ENCODE measurements at places on chromosomes 11 and 22.

GRCh38 chr11:76793391-76794291, 10.5 kb downstream of the TSKU start:
- no peaks in the 10 kb centered on the region for H3K36me3 ChIP-seq
- H3K27me3 ChIP-seq, result no peaks in the 10 kb centered on the region
- no peak for DNase-seq
- H3K4me3 ChIP-seq, result no peak overlapping the region

- no peaks in the 10 kb centered on the region for H3K36me3 ChIP-seq
- DNase-seq, result no peak
- H3K27me3 ChIP-seq, result no peaks in the 10 kb centered on the region
These were observed 4.4 kb upstream of the SYTL2 start for GRCh38 chr11:85815186-85815931.

DNA sequence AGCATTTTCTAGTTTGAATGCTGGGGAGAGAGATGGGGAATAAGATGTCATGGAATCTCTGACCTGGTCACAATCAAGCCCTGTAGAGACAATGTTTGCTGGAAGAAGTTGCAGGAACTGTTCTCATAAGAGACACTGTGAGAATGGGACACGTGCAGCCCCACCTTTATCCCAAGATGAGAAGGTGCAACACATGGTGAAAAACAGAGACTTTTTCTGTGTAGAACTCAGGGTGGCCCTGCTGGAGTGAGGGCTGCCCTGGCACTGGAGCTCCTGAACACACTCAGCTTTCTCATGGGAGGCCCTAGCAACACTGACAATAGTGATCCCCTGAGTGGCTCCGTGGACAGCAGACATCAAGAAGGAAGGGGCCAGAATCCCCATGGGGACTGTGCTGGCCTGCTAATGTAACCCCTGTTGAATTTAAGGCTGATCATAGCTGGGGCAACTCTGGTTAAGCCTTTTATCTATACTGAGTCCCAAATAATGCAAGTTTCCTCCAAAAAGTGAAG, 106.6 kb downstream of the ME3 start:
- no peaks in the 10 kb centered on the region for H3K4me1 ChIP-seq
- H3K27me3 ChIP-seq, result no peaks in the 10 kb centered on the region
- no peaks in the 10 kb centered on the region for H3K36me3 ChIP-seq
- no peak overlapping the region for H3K4me3 ChIP-seq
- no peak for DNase-seq
- no peak overlapping the region for H3K27ac ChIP-seq

GRCh38 chr22:17920145-17920605, 104.2 kb downstream of the MICAL3 start:
- no peak overlapping the region for H3K4me3 ChIP-seq
- no peak overlapping the region for H3K27ac ChIP-seq
- no peaks in the 10 kb centered on the region for H3K27me3 ChIP-seq

GRCh38 chr22:35131525-35132000, 65.6 kb downstream of the ISX start:
- H3K4me1 ChIP-seq, result no peaks in the 10 kb centered on the region
- H3K27me3 ChIP-seq, result peaks cover 28% of the 10 kb centered on the region
- no peak overlapping the region for H3K4me3 ChIP-seq
- H3K27ac ChIP-seq, result no peak overlapping the region
- no peak for DNase-seq

- no peak overlapping the region for H3K27ac ChIP-seq
- H3K27me3 ChIP-seq, result no peaks in the 10 kb centered on the region
- H3K4me3 ChIP-seq, result no peak overlapping the region
These were observed 16.5 kb upstream of the USP18 start for GRCh38 chr22:18133452-18133851.

DNA sequence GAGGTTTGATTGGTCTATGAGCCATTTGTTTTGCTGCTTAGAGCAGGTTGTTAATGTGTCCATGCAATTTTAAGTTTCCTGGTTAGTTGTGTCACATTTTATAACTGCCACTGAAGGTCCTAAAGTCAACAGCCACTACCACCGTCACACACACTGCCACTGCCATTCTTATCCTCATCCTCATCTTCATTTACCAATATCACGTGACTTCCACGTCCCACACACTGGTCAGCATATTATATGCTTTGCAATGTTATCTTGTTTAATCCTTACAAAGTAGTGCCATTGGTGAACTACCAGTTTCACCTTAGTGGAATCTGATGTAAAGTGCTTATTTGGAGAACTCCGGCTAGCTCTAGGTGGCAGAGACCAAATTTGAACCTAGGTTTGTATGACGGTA, 9.7 kb downstream of the MMP26 start:
- no peak overlapping the region for H3K4me3 ChIP-seq
- no peak overlapping the region for H3K27ac ChIP-seq
- H3K4me1 ChIP-seq, result no peaks in the 10 kb centered on the region
- H3K36me3 ChIP-seq, result no peaks in the 10 kb centered on the region

GRCh38 chr22:32583921-32584335, 109.3 kb downstream of the FBXO7 start:
- no peaks in the 10 kb centered on the region for H3K27me3 ChIP-seq
- no peaks in the 10 kb centered on the region for H3K4me1 ChIP-seq
- H3K36me3 ChIP-seq, result no peaks in the 10 kb centered on the region
- H3K27ac ChIP-seq, result no peak overlapping the region
- no peak overlapping the region for H3K4me3 ChIP-seq

DNA sequence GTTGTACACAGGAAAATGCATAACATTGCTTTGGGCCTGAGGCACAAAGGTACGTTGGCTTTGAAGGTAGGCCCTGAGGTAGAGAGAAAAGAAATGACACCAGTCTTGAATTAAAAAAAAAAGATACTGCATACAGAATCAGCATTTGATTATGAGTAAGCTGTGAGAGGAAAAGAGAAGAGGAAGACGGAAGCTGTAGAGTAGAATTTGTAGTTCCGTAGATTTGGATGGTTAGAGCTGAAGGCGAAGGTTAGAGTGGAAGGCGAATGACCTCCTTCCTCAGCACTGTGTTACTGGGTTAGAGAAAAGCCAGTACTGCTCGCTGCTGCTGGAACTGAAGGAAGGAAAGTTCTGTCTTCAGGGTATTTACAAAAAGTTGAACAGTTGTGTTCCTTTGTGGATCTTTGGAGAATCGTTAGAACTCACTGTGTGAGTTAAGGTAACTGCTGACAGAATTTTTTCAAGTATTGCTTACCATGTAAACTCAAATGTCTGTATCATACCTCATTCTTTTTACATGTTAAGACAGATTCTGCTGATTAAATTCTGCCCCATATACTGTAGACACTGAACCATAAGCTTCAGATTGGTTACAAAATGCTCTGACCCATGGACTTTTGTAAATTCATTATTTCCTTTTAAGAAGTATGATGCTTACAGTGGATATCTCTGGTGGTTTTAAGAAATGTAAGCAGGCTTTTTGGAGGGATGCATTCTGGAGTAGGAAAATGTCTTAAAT, 50.2 kb downstream of the MCAM start:
- DNase-seq, result no peak
- peaks cover 42% of the 10 kb centered on the region for H3K4me1 ChIP-seq
- H3K27ac ChIP-seq, result peak overlapping the region; percentile 80

DNA sequence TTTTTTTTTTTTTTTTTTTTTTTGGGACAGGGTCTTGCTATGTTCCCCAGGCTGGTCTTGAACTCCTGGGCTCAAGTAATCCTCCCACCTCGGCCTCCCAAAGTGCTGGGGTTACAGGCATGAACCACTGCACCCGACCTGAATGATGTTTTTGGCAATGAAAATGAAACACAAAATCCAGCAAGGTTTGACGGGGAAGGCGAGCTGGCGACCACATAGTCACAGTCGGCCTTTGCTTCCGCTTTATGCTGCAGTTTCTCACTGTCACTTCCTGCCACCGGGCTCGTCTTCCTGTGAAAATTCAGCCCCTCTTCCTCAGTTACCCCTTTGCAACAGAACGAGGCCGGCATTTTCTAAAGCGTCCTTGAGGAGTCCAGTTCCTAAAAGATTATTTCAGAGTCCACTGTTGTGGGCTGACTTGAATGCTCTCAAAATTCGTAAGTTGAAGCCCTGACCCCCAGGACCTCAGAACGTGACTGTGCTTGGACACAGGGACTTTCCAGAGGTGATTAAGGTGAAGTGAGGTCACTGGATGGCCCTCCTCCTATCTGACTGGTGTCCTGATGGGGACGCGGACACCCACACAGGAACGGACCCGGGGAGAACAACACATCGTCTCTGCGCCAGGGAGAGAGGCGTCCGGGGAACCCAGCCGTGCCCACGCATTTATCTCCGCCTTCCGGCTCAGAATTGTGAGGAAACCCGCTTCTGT, 2.9 kb upstream of the BID start:
- no peaks in the 10 kb centered on the region for H3K27me3 ChIP-seq
- no peaks in the 10 kb centered on the region for H3K36me3 ChIP-seq
- H3K4me3 ChIP-seq, result peak overlapping the region; percentile 91
- peaks cover 86% of the 10 kb centered on the region for H3K4me1 ChIP-seq

GRCh38 chr11:83007909-83008580, 63.7 kb downstream of the RAB30 start:
- no peak overlapping the region for H3K4me3 ChIP-seq
- H3K36me3 ChIP-seq, result no peaks in the 10 kb centered on the region
- no peak for DNase-seq
- peaks cover 50% of the 10 kb centered on the region for H3K4me1 ChIP-seq

- peaks cover 6% of the 10 kb centered on the region for H3K36me3 ChIP-seq
- no peaks in the 10 kb centered on the region for H3K27me3 ChIP-seq
- no peak overlapping the region for H3K27ac ChIP-seq
- H3K4me1 ChIP-seq, result peaks cover 20% of the 10 kb centered on the region
- no peak overlapping the region for H3K4me3 ChIP-seq
These were observed 6.2 kb downstream of the PYGM start for GRCh38 chr11:64753380-64754123.

DNA sequence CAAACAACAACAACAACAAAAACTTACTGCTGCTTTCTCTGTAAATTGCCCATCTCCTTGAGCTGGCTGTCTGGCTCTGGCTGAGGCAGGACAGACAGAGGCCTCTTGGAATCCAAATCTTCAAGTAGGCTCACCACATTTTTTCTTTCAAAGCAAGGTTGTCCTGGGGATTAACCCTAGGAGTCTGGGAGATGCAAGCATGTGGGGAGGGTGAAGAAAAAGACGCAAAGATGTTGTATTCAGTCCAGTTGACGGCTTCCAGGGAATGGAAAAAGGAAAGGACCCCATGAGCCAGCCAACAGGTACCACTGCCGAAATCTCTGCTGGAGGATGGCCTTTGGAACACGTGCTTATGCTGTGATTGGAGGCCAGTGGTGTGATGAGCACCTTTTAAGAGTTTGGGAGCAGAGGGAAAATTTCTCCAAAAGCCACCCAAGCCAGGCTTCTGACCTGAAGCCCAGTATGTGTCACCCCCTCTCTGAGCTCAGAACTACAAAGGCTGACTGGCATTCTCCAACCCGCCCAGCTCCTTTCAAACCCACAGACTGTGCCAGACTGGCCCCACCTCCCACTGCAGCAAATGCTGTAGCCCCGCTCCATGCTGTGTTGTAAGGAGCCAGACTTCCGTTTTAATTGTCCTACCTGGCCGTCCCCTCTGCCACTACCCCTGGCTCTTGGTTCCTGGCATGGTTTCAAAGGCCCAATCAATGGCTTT, 10.8 kb downstream of the BLID start:
- no peak overlapping the region for H3K4me3 ChIP-seq
- no peaks in the 10 kb centered on the region for H3K36me3 ChIP-seq
- H3K27ac ChIP-seq, result no peak overlapping the region
- H3K4me1 ChIP-seq, result peaks cover 6% of the 10 kb centered on the region
- no peak for DNase-seq

GRCh38 chr22:42860968-42861367, 3.9 kb upstream of the ARFGAP3 start:
- H3K4me1 ChIP-seq, result peaks cover 19% of the 10 kb centered on the region
- no peaks in the 10 kb centered on the region for H3K27me3 ChIP-seq
- H3K27ac ChIP-seq, result no peak overlapping the region

DNA sequence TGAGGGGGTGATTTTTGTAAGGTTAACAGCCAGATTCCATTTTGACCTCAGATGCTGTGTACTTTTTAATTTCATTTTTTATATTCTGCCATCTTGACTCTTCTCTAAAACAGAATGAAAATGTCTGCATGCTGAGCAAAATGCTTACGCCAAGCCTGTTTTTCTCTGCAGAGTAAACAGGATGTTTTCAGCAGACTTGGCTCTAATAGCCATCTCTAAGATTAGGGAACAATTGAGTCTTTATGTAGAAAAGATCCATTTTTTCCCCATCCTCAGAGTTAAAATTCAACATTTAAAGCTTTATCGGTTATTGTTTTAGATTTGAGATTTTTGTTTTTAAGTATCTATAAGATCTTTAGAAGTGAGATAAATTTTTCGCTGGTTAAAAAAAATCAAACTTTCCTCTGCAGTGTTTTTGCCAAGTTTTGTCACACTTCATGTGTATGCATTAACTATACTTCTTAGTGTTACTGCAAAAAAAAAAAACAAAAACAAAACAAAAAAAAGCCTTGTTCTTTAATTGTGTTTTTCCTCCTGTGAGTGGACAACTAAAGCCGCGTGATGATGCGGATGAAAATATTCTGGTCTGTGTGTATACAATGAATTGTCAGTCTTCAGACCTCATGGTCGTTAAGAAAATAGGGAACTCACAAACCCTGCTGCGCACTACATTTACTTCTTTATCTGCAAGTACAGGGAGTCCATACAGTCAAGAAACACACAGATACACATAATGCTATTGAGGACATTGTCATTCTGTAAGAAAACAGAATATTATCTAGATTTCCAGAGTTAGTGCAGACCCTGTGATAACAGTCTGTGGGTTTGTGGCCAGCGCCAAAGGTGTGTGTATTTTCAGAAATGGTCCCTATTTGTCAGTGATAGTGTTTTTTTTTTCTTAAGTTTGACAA, 17.5 kb upstream of the ADSL start:
- H3K4me3 ChIP-seq, result no peak overlapping the region
- H3K27me3 ChIP-seq, result no peaks in the 10 kb centered on the region
- H3K36me3 ChIP-seq, result no peaks in the 10 kb centered on the region
- DNase-seq, result no peak
